H1 (cell line): ENCODE measurements at places on chromosomes 12 and 14.

- no peak for DNase-seq
Measured at GRCh38 chr14:90341784-90342183, 10.0 kb upstream of the NRDE2 start.

DNA sequence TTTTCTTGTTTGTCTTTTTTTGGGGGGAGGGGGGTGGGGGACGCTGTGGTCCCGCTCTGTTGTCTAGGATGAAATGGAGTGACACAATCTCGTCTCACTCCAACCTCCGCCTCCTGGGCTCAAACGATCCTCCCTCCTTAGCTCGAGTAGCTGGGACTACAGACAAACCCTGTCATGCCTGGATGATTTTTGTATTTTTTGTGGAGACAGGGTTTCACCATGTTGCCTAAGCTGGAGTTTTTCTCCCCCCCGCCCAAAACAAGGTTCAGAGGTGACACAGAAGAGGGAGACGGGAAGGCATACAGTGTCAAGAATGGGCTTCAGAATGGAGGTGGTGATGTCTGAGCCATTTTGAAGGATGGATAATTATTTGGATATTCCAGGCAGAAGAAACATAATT, 116.9 kb upstream of the ATF1 start:
- no peak for DNase-seq

DNA sequence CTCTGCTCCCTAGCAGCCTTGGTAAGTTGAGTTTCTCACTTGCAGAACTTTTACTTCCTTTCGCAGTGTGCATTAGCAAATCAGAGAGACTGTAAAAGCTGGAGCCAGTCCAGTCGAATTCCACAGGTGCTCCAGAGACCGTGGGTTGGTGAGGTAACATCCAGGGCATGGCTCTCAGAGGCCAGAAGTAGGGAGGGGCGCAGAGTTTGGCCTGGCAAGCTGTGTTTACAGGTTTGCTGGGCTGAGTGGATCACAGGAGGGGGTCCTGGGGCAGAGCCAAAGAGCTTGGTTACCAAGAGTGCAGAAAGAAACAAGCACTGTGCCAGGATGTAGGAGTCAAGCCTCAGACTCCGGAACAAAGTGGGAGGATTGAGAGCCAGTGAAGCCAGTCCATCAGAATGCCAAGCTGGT, 10.2 kb upstream of the BHLHE41 start:
- no peak for DNase-seq

DNA sequence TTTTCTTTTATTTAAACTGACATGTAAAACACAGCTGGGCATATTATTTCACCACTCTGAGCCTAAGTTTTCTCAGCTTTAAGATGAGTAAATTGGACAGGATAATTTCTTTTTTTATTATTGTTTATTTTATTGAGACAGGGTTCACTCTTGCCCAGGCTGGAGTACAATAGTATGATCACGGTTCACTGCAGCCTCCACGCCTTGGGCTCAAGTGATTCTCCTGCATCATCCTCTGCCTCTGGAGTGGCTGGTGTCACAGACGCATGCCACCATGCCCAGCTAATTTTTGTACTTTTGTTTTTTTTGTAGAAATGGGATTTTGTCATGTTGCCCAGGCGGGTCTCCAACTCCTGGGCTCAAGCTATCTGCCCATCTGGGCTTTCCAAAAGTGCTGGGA, 12.7 kb downstream of the BMAL2 start:
- no peak for DNase-seq

DNA sequence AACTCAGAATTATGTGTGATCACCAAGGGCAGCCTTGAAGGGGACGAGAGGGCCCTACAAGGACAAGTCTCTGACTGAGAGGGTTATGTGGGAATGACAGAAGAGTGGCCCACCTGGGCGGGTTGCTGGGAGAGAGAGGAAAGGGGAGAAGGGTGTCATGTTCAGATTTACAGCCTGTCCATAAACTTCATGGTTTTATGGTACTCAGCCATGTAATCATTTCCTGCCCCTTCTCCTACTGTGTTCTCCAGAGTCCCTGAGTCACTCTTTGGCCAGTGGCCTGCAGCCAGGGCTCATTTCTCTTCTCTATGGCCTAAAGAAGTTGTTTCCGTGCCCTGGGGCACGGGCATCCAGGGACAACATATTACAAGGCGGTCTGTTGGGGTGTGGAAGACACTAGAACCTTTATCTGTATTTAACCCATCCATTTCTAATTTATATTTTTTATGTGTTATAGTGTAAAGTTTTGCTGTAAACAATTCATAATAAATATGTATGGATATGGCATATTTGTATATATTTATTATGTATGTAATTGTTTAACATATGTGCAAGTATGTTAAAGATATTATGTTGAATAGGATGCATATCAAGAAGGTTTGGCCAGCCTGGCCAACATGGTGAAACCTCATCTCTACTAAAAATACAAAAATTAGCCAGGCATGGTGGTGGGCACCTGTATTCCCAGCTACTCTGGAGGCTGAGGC, 26.9 kb downstream of the DDX47 start:
- no peak for DNase-seq

DNA sequence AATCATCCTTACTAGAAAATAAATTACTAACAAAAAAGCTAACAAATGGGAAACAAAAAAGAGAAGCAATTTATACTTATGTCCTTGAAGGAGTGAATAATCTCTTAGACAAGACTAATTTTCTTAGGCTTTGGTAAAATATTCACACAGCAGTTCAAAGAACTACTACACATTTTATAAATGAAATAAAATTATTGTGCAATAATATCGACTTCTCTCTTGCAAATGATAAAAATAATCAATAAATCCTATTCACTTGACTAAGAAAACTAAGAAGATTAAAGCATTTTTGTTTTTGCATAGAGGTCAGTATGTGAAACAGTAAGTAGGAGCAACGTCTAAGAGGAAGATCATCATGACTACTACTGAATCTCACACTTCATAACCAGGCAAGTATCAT, 82.0 kb downstream of the EML5 start:
- DNase-seq = no peak

DNA sequence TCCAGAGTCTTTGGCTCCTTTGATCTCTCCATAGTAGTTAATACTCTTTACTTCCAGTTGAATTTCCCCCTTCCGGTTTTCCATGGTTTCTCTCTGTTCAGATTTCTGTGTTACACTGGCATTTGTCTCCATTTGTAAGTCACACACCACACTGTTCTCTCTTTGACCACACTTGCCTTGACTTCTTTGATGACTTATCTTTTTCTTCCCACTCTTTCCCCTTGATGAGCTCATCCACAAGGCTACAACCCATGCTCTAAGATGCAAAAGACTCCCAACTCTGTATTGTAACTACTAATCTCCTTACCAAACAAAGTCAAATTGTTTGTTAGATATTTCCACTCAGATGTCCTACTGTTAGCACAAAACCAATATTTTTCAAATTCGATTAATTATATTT, 242.7 kb upstream of the E2F7 start:
- DNase-seq = no peak

DNA sequence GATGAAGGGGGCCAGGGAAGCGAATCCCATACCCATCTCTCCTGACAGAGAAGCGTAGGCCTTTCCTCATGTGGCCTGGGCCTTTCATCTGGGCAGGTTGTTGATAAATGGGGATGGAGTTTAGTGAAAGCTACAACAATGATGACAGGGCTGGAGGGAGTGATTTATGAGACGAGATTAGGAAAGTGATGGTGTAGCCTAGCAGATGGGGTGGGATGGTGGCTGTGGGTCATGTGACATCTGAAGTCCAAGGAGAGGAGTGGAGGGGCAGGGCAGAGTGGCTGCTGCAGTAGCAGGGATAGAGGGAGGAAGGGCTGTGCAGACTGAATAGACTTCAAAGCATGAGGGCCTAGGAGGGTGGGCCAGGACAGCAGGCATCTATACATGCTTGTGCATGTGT, 85.5 kb downstream of the ADCK1 start:
- no peak for DNase-seq

GRCh38 chr12:31315784-31316465, 10.0 kb downstream of the SINHCAF start:
- no peak for DNase-seq

- peak; percentile 46 for DNase-seq
Measured at GRCh38 chr12:56988207-56988739, 18.1 kb downstream of the ZBTB39 start.

GRCh38 chr14:106315436-106315835, 789.1 kb downstream of the TMEM121 start:
- DNase-seq = no peak

DNA sequence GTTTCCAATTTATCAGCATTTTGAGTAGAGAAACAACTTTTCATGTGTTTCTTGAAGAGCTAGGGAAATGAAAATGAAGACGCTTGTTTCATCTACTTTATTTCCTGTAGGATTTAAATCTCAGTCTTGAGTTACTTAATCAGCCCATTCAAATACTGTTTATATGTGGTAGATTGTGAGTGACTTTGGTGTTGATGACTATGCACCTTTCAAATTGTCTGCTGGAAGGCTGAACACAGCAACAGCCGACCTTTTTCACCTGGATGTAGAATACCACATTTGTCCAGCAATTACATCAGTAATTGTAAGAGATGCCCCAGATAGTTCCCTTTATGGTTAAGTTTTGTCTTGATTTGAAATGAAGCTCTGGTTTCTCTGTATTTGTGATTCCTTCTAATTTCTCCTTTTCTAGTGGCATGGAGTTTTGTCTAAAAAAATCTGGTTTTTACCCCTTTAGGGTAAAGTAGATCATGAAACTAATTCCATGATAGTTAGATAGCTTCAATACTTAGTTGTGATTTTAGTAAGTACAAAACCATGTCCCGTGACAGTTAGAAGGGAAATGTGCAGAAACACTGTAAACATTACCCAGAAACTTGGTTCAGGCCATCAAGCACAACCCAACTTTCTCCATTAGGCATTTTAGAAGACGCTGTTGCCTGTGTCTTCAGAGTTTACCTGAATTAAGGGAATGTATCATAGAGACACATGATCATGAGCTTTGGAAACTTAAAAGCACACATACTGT, 165.0 kb downstream of the SRGAP1 start:
- no peak for DNase-seq

DNA sequence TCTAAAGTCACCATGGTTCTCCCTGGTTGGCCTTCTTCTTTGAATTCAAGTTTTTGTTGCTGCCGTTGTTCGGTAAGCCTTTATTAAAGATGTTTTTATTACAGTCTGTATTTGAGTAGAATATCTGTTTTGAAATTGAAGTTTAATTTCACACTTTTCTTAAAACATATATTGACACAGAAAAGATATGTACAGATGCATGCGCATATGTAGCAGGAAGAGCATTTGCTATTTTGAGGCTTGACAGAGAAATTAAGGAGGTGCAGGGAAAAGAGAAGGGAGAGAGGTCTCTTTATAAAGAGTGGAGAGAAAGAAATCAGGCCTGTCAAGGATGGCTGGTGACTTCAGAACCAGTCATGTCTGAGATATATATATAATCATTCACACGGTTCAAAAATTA, 46.0 kb upstream of the TRIM9 start:
- DNase-seq = no peak

- DNase-seq = no peak
Measured at GRCh38 chr14:39181693-39182047, 6.6 kb downstream of the PNN start.

DNA sequence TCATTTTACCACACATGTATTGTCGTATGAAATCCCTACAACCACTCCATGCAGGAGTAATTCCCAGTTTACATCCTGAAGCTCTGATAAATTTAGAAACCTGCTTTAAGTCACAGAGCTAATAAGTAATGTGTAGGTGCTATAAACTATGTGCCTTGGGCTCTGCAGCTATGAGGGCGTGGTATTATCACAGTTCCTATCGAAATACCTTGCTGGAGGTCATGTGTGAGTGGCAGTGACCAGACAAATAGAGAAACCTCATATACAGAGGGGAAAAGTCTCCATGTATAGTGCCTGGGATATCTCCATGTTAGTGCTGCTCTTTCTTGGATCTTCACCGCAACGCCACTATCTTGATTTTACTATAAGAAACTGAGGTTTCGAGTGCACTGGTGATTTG, 883 bp upstream of the TBC1D15 start:
- DNase-seq = no peak
